ENCODE measurements at places on chromosomes 16 and 17. TPM values are rescaled to one million over a fixed set of nuclear protein-coding genes. Genes with fewer than 3 reads are reported as not detected.

KRTAP9-2 gene
- total RNA-seq = not detected

ACAP1 gene
- total RNA-seq = 4.3 TPM

GRB7 gene
- 0.83 TPM for total RNA-seq

FNDC8 gene
- total RNA-seq = not detected

NR1D1 gene
- total RNA-seq = 6.1 TPM

EFTUD2 gene
- total RNA-seq = 49.7 TPM

C16orf92 gene
- total RNA-seq = not detected

CCL3 gene
- 0.33 TPM for total RNA-seq

SRP68 gene
- 55.2 TPM for total RNA-seq

CCL5 gene
- total RNA-seq = 1.6 TPM

ODF4 gene
- not detected for total RNA-seq

TAT gene
- not detected for total RNA-seq

SALL1 gene
- total RNA-seq = not detected

GP1BA gene
- not detected for total RNA-seq

OTOP3 gene
- total RNA-seq = not detected

FOXN1 gene
- not detected for total RNA-seq

TNFRSF13B gene
- not detected for total RNA-seq

ABCA3 gene
- total RNA-seq = 10.4 TPM

C16orf86 gene
- total RNA-seq = 15.6 TPM

TBC1D3 gene
- total RNA-seq = not detected

ZNF200 gene
- total RNA-seq = 7.1 TPM

ATPAF2 gene
- 13.3 TPM for total RNA-seq

ERN2 gene
- total RNA-seq = not detected

MFAP4 gene
- 127 TPM for total RNA-seq

FADS6 gene
- not detected for total RNA-seq

CES1 gene
- 6.7 TPM for total RNA-seq

RND2 gene
- total RNA-seq = 2.7 TPM

TBX6 gene
- total RNA-seq = 1.3 TPM
